ENCODE measurements at places on chromosomes 16 and 17. TPM values are rescaled to one million over a fixed set of nuclear protein-coding genes. Genes with fewer than 3 reads are reported as not detected.

Gene HID1
- total RNA-seq, result 1.2 TPM

Gene OR1A1
- total RNA-seq, result not detected

Gene MPV17L
- not detected for total RNA-seq

Gene MYH8
- total RNA-seq, result not detected

Gene CIITA
- 0.79 TPM for total RNA-seq

Gene SYT17
- 10.4 TPM for total RNA-seq

Gene CRYM
- not detected for total RNA-seq

Gene KRTAP4-4
- total RNA-seq, result not detected

Gene ICAM2
- not detected for total RNA-seq

Gene SCGB1C2
- not detected for total RNA-seq

Gene RUNDC3A
- not detected for total RNA-seq
